ENCODE measurements at places on chromosomes 2 and 18. TPM values are rescaled to one million over a fixed set of nuclear protein-coding genes. Genes with fewer than 3 reads are reported as not detected.

Gene YPEL5
- total RNA-seq: 95.6 TPM

Gene MC5R
- total RNA-seq: not detected

Gene INHBB
- 0.98 TPM for total RNA-seq

Gene NTSR2
- total RNA-seq: not detected

DNA sequence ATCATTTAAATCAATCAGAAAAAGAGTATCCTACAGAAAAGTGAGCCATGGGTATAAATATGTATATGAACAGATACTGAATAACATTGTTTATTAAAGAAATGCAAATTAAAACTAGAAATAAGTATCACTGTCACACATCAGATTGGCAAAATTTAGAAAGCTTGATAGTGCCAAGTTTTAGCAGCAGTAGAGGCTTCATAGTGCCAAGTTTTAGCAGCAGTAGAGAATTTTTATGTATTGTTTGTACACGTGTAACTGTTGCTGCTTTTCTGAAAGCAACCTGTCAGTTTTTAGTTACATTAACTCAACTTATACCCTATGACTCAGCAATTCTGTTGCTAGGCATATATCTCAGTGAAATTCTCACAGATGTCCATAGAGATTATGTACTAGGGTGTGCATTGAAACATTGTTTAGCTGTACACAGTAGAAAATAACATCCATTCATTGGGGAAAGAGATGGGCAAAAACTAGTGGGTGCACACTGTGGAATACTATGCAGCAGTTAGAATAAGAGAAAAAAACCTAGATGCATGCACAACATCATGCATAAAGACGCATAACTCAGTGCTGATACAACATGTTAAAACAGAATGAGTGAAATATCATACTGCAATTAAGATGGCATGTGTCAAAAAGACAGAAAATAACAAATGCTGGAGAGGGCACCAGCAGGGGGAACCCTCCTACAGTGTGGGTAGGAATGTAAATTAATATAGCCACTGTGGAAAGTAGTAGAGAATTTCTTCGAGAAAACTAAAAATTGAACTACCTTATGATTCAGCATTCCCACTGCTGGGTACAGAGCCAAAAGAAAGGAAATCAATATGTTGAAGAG lies 294.5 kb upstream of the NT5C1B start:
- peak; percentile 38 for DNase-seq

- no peak for DNase-seq
Measured at GRCh38 chr2:197857476-197858107, 53.2 kb downstream of the PLCL1 start.

- no peak for DNase-seq
Measured at GRCh38 chr18:59376351-59376935, 17.4 kb upstream of the LMAN1 start.

- no peak for DNase-seq
Measured at GRCh38 chr18:40233931-40234616, 1721.0 kb upstream of the PIK3C3 start.

DNA sequence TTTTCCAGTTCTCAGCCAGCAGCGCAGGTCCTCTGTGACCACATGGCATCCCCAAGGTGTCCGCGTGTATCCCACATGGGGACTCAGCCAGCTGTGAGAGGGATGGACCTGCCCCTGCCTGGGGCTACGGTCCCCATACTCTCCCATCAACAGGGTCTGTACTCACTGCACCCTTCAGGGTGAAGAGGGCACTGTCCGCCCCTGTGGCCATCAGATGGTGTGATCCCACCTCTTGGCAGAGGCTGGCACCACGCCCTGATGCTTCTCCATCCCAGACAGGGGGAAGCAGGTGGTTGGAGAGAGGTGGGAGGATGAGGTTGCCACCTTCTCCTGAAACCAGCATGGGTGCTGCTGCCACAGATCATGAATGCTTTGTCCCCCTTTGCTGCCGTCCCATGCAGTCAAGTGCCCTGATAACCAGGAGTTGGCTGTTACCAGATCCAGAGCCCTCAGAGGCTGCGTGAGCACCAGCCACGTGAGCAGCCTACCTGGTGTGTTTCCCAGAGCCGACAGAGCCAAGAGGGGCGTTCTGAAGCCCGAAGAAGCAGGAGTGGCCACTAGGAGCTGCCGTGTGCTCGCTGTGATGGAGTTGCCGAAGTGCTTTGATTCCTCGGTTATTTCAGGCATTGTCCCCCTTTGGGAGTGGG lies 93.9 kb downstream of the SH3RF3 start:
- DNase-seq: no peak

DNA sequence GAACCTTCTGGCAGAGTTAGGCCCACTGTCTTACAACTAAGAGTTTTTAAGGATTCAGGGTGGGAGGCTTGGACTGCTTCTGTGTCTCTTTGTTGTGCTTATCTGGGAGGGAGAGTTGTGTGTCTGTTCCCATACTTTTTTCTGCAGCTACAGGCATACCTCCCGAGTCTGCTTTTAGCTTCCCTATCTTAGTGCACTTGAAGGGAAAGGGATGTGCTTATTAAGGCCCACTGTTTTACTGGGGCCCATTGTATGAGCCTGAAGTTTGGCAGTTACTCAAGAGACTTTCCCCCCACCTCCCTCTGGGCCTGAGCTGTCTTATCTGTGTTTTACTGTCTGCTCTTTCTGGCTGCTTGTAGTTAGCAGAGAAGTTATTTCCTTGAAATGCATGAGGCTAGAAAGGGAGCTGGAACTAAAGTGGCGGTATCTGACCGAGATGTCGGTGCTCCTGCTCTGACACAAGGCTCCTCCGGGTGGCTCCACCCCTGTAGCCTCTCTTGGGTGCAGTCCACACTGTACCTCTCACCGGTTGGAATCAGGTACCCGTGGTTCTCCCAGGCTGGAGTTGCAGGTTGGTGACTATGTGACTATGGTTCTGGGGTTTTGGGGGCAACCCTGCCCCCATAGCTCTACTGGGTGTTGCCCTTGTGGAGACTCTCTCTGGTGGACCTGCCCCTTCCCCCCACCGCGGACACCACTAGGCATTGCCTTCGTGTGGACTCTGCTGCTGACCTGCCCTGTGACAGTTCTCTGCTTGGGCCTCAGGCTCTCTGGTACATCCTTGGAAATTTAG lies 12.9 kb downstream of the UBR3 start:
- no peak for DNase-seq

GRCh38 chr2:207038299-207038698 lies 99.0 kb downstream of the CPO start:
- no peak for DNase-seq

- DNase-seq: no peak
Measured at GRCh38 chr2:239610457-239611221, 209.8 kb upstream of the HDAC4 start.

DNA sequence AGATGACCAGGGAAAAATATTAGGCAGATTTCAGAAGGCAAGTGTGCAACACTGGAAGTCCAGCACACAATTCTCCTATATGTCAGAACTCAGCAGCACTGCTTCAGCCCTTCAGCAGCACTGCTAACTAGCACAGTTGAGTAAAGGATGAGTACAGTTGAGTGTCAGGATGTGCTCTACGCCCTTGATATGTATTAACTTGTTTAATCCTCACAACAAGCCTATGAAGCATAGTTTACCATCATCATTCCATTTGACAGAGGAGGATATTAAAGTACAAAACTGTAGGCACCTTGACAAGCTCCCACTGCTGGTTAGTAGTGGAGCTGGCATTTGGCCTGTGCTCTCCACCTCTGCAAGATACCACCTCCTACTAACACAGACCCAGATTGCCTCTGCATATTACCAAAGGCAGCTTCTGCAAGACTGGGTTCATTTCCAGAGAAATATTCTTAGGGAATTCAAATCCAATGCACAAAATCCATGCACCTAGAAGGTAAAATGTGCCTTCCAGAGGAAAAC lies 230.8 kb downstream of the ANAPC1 start:
- no peak for DNase-seq

- DNase-seq: no peak
Measured at GRCh38 chr2:75604484-75604883, 42.1 kb upstream of the MRPL19 start.

DNA sequence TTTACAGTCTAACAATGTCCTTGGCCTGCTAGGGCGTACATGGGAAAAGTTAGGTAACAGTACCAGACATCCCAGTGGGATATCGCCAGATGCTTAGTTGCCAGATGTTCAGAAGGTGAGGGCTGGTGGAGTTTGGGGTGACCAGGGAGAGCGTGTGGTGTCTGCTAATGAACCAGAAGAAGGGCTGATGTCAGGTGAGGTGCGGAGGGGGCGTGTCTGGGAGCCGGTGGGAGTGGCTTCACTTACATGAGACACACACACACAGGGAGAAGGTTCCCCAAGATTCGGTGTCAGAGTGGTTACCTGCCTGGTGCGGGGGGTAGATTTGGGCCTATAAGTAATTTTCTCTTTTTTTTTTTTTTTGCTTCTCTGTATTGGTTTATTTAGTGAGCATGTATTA lies 12.2 kb downstream of the RAB31 start:
- no peak for DNase-seq
